ENCODE measurements at places on chromosomes 2 and 18. TPM values are rescaled to one million over a fixed set of nuclear protein-coding genes. Genes with fewer than 3 reads are reported as not detected.

DNA sequence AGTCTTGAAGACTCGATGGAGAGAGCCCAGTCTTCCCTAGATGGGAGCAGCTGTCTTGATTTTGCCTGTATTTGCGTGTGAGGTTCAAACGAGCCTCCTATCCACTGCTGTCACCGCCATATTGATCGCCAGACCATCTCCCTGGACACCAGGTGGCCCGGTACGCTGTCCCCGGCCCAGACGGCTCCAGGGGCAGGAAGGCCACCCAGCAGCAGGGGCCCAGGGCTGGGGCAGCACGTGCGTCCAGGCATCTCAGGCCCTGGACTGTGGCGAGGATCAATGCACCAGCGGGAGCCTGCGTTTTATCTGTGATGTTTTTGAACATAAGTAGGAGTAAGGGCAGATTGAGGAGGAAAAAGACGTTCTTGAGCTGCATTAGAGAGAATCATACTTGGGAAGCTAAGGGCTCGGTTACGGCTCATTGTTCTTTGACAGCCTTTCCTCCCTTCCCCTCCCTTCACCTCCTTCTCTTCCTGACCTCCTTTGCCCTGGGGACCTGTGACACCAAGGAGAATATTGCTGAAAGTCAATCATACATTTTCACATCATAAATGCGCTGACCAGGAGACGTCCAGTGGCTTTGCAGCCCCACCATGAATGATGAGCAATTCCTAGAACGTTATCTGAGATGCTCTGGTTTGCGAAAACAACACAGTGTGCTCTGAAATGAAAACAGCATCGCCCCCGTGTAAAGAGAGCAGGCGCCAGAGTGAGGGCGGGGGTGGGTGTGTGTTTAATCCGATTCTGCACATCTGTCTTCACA is 711.2 kb upstream of the SALL3 start:
- DNase-seq: no peak

GRCh38 chr2:197556456-197556855 is 40.6 kb downstream of the MOB4 start:
- DNase-seq: peak; percentile 61

DNA sequence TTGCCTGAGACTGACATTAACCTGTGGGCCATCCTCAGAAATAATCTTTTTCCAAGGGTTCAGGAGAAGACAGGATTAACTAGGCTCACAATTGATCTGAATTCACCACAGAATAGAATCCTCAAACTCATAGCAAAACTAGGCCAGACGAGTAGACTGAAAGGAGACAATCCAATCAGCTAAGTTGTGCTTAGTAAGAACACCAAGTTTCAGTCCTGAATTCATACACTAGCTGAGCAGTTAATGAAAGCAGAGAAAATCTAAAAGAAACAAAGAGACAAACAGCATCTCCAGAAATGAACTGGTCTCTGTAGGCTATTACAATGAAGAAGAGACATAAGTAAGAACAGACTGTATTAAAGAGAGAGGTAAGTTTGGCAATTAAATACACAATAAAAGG is 89.5 kb downstream of the GORASP2 start:
- DNase-seq: no peak

Gene TUBA3E
- total RNA-seq: not detected

DNA sequence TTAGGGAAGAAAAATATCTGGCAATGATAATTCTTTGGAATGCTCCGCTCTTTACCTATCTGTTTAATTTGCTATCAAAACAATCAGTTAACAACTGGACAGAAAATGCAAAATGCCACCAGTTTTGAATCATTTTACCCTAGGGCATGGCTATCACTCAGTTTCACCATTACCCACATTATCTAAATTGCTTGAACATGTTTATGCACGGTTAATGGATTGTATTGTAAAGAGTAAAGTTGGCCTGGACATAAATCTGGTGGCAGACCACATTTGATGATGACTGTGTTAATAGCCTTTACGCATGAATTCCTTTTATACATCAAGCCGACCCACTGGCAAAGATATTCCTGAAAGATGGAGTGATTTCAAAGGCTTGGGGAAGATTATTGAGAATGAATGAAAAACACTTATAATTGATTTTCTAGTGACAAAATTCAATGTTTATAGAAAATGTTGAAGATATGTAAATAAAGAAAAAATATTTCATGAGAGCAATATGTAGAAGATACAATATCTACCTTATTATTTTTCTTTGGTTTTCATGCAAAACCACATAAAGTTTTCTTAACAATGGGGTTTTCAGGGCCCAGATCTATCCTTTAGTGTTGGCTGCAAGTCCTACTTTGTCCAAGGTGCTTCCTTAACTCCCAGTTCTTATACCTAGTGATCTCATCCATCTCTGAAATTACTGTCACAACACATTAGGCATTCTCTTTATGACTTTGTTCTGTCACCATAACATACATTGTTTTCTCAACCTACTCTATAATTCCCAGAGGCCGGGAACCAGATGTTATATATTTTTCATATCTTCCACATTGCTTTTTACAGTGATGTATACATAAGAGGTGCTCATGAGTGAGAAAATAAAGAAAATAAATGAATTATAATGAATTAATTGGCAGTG is 265.1 kb downstream of the RIT2 start:
- no peak for DNase-seq

Gene NXPH2
- not detected for total RNA-seq

DNA sequence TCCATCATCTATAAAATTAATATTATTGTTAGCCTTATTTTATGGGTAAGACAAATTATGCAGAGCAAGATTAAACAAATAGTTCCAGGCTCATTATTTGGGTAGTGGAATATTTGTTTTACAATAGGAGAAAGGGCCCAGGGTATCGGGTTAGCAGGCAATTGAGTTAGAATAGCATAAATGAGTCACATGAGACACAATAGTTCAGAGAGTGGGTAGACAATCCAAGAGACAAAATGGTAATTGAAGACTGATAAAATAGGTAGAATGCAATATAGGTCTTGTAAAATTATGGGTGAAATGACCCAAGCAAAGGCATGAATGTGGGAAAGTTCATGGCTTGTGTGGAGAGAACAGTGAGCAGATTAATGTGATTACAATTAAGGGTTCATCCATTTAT is 790.9 kb upstream of the GCFC2 start:
- no peak for DNase-seq

GRCh38 chr2:38948387-38948882 is 58.8 kb downstream of the ARHGEF33 start:
- no peak for DNase-seq

GRCh38 chr2:186853951-186854350 is 5.0 kb upstream of the ZSWIM2 start:
- DNase-seq: peak; percentile 69

GRCh38 chr2:121705390-121705789 is 31.3 kb downstream of the NIFK start:
- DNase-seq: no peak

Gene UGT1A3
- not detected for total RNA-seq

DNA sequence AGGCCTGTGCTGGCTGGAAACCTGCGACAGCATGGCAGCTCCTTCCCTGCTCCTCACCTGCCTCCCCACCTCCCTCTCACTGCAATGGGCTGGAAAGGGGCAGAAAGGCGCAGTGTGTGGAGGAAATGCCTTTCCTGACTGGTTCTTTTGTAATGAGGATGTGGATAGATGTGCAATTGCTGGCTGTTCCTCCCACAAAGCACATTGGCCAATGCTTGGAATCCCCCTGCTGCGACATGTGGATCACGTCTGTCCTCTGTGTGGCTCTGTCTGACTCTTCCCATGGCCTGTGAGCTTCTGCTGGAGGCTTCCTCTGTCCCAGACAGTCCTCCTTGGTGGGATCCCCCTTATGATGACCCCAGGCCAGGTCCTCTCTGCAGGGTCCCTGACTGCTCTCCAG is 172.5 kb downstream of the NCK2 start:
- no peak for DNase-seq

- DNase-seq: no peak
These were observed 9.2 kb downstream of the DNMT3A start for GRCh38 chr2:25332571-25332970.

- DNase-seq: peak; percentile 69
These were observed 44.9 kb downstream of the DYSF start for GRCh38 chr2:71498261-71498701.

DNA sequence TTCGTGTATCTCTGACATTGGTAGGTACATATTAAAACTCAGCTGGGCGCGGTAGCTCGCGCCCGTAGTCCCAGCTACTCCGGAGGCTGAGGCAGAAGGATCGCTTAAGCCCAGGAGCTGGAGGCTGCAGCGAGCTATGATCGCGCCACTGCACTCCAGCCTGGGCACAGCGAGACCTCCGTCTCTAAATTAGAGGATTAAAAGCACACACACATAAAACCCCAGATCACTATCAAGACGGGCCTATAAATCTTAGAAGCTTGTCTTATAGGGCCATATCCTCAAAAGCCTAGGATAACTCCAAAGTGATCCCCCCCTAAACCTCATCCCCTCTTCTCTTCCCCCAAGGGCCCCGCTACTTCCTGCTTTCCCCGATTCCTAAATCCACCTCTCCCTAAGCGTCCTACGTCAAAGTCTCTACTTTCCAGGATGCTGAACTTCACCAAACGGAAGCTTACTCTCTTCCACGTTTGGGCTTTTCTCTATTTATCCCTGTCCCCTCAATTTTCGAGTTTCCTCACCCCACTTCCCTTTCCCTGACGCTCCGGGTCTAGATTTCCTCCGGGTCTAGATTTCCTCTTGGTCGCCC is 707 bp downstream of the KRCC1 start:
- no peak for DNase-seq

DNA sequence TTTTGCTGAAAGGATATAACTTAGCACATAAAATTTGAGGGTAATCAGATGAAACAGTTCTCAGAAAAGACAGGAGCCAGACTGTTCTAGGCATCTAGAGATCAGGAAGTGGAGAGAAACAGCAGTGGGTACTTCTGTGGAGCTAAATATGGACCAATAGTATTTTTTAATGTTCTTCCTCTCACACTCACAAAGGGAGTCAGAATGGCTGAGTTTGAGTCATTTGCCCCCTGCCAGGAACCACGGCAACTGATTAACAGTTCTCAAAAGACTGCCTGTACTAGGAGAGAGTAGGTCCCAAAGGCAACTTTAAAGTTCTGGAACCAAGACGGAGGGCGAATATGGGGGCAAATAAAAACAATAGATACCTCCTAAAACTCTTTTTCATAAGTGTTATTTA is 107.5 kb downstream of the GULP1 start:
- no peak for DNase-seq

DNA sequence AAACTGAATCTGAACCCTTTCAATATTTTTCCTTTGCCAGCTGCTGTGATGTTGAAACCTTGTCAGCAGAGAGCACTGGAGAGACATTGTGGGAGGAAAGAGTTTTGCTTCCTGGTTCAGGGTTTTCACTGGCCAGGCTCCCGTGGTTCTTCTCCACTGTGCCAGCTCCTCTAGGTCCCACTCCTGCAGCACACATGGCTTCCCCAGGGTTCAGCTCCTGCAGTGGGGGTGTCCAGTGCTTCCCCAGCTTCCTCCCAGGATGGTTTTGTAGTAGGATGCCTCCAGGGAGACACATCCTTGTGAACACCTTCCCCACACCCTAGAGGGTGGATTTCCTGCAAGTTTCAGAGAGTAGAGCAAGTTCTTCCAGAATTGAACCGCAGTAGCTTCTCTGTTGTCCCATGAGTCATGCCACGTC is 24.0 kb upstream of the SULT1C3 start:
- no peak for DNase-seq

Gene CPO
- not detected for total RNA-seq

DNA sequence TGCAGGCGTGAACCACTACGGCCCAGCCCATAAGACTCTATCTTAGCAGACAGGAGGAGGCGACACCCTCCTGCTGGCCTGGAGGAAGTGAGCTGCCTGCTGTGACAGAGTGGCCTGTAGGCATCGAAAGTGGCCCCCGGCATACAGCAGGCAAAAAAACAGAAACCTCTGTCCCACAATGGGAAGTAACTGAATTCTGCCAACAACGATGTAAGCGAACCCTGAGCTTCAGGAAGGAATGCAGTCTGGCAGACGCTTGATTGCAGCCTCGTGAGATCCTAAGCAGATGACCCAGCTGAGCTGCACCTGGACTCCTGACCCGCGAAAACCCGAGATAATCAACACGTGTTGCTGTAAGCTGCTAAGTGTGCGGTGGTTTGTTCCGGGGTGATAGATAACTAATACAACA is 13.6 kb downstream of the MRO start:
- DNase-seq: no peak

DNA sequence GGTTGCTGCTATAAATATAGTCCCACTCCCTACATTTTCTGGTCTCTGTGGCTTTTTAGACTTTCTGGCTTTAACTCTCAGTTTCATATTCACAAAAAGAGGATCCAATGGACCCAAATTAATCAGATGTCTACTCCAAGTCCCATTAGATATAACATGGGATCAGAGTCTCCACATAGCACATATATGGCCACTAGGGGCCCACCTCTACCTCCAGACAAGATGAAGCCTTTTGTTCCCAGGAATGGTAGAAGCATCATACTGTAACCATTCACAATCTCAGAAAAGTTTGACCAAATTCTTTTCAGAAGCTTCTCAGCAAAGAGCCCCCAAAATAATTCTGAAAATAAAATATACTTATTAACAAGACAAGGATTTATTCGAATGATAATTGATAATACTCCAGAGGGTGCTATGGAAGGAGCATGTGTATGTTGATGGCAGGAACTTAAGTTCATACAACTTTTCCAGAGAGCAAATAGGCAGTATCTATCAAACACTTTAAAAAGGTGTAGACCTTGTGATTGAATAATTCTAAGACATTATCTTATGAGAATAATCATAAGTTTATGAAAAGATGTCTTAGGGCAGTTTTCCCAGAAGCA is 382.3 kb upstream of the CRIM1 start:
- DNase-seq: peak; percentile 35

Gene VIL1
- not detected for total RNA-seq

Gene OTOS
- total RNA-seq: not detected

Gene HNRNPA3
- 50.7 TPM for total RNA-seq

DNA sequence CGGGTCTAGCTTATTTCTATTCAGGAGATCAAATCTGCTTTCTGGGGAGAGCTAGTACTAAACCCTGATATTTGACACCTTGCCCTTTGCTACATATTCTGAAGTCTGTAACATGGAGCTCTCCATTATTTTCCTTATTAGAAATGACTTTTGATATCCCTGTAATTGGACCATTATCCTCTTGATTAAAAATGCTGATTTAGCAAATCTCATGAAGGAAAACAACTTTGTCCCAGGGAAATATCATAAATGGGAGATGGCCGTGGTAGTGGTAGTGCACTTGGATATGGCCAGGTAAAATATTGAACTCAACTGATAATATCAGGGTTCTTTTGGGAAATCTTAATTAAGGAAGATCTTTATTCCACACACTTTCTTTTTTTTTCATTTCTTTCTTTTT is 326.5 kb downstream of the RPRM start:
- no peak for DNase-seq

DNA sequence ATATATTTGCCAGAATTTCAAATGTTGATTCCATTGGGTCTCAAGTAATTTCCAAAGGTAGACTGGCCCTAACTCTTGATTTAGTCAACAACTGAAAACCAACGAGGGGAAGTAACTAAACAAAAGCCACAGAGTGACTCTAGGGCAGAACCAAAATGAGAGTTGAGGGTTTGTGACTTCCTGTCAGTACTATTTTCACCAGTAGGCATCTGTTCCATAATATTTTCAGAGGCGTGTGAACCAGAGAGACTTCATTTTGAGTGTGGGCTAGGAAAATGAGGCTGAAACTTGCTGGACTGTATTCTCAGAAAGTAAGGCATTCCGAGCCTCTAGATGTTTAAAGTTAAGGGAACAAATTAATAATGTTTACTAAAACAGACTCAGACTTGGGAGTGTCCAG is 70.6 kb downstream of the GDF7 start:
- DNase-seq: no peak

- DNase-seq: no peak
These were observed 71.2 kb upstream of the CCBE1 start for GRCh38 chr18:59768409-59768808.

GRCh38 chr2:203596183-203596582 is 61.1 kb upstream of the RAPH1 start:
- DNase-seq: no peak

Measured in pulmonary artery endothelial cell (primary cell).